Dermis microvascular lymphatic vessel endothelial cell (primary cell): ENCODE measurements at places on chromosomes 3 and 15. TPM values are rescaled to one million over a fixed set of nuclear protein-coding genes. Genes with fewer than 3 reads are reported as not detected.

USP13 gene
- total RNA-seq, result 18.5 and 38.1 TPM in 2 replicates

CHRNB4 gene
- total RNA-seq, result not detected in 2 replicates

CD86 gene
- not detected in 2 replicates for total RNA-seq

GRM7 gene
- not detected in 2 replicates for total RNA-seq

WWTR1 gene
- 94.6 and 213 TPM in 2 replicates for total RNA-seq

KCTD6 gene
- total RNA-seq, result 4.2 and 6.7 TPM in 2 replicates

MAN2A2 gene
- total RNA-seq, result 13.6 and 24.4 TPM in 2 replicates

SLC24A5 gene
- total RNA-seq, result not detected in 2 replicates

RYR3 gene
- not detected in 2 replicates for total RNA-seq

OXTR gene
- 0.13 and 1.3 TPM in 2 replicates for total RNA-seq

REC114 gene
- not detected in 2 replicates for total RNA-seq

PRRT3 gene
- 0.51 and 0.63 TPM in 2 replicates for total RNA-seq

POTEB2 gene
- total RNA-seq, result not detected in 2 replicates

FRG2C gene
- total RNA-seq, result not detected in 2 replicates

TM4SF1 gene
- 1,046 and 1,242 TPM in 2 replicates for total RNA-seq

RHCG gene
- total RNA-seq, result not detected in 2 replicates

ZPLD1 gene
- not detected in 2 replicates for total RNA-seq

TMED3 gene
- total RNA-seq, result 173 and 221 TPM in 2 replicates

CTXN2 gene
- total RNA-seq, result not detected in 2 replicates

TOMM70 gene
- 25.5 and 28.2 TPM in 2 replicates for total RNA-seq

WNT5A gene
- total RNA-seq, result 0.77 and 5.8 TPM in 2 replicates

CCRL2 gene
- total RNA-seq, result 1.3 TPM in 2 replicates

CPLX3 gene
- total RNA-seq, result not detected in 2 replicates

GCSAM gene
- total RNA-seq, result not detected in 2 replicates

PSTPIP1 gene
- total RNA-seq, result 0.13 and 0.25 TPM in 2 replicates

PLS1 gene
- 0.38 and 1.2 TPM in 2 replicates for total RNA-seq

PCSK6 gene
- total RNA-seq, result 31.8 and 42.7 TPM in 2 replicates

SAMMSON gene
- total RNA-seq, result not detected in 2 replicates

IMPG2 gene
- 0.26 and 0.76 TPM in 2 replicates for total RNA-seq

WDR93 gene
- under 0.01 TPM in 1 of 2 replicates, not detected in the other for total RNA-seq

TLR9 gene
- total RNA-seq, result not detected in 2 replicates

BHLHE40 gene
- total RNA-seq, result 8.7 and 13.9 TPM in 2 replicates

GNAT1 gene
- total RNA-seq, result under 0.01 TPM in 1 of 2 replicates, not detected in the other

FBXW12 gene
- total RNA-seq, result not detected in 2 replicates

SLC26A6 gene
- total RNA-seq, result 11.0 and 12.5 TPM in 2 replicates

RETNLB gene
- not detected in 2 replicates for total RNA-seq

IL5RA gene
- total RNA-seq, result not detected in 2 replicates

GCNT3 gene
- total RNA-seq, result not detected in 2 replicates

RNU5B-1 gene
- not detected in 2 replicates for total RNA-seq

ARPP21 gene
- total RNA-seq, result not detected in 2 replicates

FRMD4B gene
- 67.8 and 122 TPM in 2 replicates for total RNA-seq

SH3GL3 gene
- total RNA-seq, result under 0.01 TPM in 1 of 2 replicates, not detected in the other

GOLGA8T gene
- under 0.01 and 0.13 TPM in 2 replicates for total RNA-seq

POLQ gene
- total RNA-seq, result 1.6 and 4.0 TPM in 2 replicates
